HFFc6 (cell line): ENCODE measurements at places on chromosomes 1 and 21.

DNA sequence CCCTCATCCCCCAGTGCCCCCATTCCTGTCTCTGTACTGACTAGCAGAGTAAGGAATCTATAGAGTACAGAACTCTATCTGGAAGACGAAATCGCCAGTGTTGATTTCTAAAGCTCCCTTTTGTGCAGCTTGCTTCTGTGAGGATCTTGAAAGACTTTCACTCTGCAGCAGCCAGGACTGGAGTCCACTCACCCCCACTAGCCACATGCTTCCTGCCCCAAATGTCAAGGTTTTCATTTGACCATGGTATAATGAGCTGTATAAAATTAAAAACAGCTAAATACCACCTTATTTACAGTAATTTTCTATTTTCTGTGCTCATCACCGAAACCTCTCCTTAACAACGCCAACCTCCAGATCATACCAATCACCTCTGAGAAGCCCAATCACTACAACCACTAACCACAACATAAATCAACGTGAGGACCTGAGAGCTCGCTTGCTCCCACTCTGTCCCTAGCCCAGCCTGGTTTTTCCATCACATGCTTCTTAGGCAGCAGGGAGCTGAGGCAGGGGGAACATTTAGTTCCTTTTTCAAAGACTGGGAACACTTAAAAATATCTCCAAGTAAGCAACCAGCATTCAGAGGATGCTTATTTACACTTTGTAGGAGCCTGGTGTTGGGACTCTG, 56.1 kb upstream of the IRF2BP2 start:
- DNase-seq = no peak
- H3K4me1 ChIP-seq = no peaks in the 10 kb centered on the region
- H3K27me3 ChIP-seq = peaks cover 3% of the 10 kb centered on the region
- H3K36me3 ChIP-seq = peaks cover 7% of the 10 kb centered on the region

GRCh38 chr1:150121236-150121862, 28.4 kb upstream of the PLEKHO1 start:
- H3K4me3 ChIP-seq = no peak overlapping the region
- no peaks in the 10 kb centered on the region; the same call in 1 of the 2 replicates for H3K27me3 ChIP-seq
- H3K27ac ChIP-seq = peak overlapping the region; percentile 44
- DNase-seq = no peak
- H3K4me1 ChIP-seq = peaks cover 12% of the 10 kb centered on the region
- 0 out of 2 replicates have a peak, but pooled peaks cover 3% of the 10 kb centered on the region for H3K36me3 ChIP-seq

GRCh38 chr1:179821524-179821923, 56.1 kb downstream of the TOR1AIP2 start:
- H3K4me1 ChIP-seq = peaks cover 22% of the 10 kb centered on the region
- H3K27ac ChIP-seq = no peak overlapping the region
- H3K27me3 ChIP-seq = peaks cover 6% of the 10 kb centered on the region
- H3K4me3 ChIP-seq = no peak overlapping the region

DNA sequence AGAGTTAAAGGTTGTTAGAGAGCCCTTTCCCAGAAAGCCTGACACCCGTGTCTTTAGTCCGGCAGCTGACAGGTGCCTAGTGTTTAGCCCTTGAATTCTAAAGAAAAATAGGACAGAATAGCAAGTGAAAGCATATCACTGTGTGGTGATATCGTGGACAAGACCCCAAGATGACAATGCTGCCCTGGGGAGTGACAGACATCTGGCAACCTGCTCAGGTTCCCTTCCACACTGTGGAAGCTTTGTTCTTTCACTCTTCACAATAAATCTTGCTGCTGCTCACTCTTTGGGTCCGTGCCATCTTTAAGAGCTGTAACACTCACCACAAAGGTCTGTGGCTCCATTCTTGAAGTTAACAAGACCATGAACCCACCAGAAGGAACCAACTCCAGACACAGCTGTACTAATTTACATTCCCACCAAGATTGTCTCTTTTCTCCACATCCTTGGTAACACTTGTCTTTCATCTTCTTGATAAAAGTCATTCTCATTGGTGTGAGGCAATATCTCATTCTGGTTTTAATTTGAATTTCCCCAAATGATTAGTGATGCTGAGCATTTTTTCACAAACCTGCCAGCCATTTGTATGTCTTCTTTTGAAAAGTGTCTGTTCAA, 107.6 kb upstream of the SGIP1 start:
- no peak overlapping the region for H3K27ac ChIP-seq
- DNase-seq = no peak
- peaks cover 7% of the 10 kb centered on the region; the same call in 1 of the 2 replicates for H3K27me3 ChIP-seq
- H3K4me1 ChIP-seq = 0 out of 2 replicates have a peak, but pooled peaks cover 5% of the 10 kb centered on the region

GRCh38 chr1:223524930-223525451, 131.8 kb downstream of the CCDC185 start:
- H3K4me3 ChIP-seq = no peak overlapping the region
- H3K4me1 ChIP-seq = no peaks in the 10 kb centered on the region
- H3K27me3 ChIP-seq = peaks cover 54% of the 10 kb centered on the region
